ENCODE measurements at places on chromosomes 3 and 15.

- H3K4me1 ChIP-seq = no peaks in the 10 kb centered on the region
- H3K4me3 ChIP-seq = no peak overlapping the region
- no peak for DNase-seq
- H3K27ac ChIP-seq = no peak overlapping the region
- H3K36me3 ChIP-seq = no peaks in the 10 kb centered on the region
Measured at GRCh38 chr15:74304431-74304830, 63.0 kb downstream of the CYP11A1 start.

- DNase-seq = no peak
- H3K4me1 ChIP-seq = peaks cover 4% of the 10 kb centered on the region
- H3K27me3 ChIP-seq = no peaks in the 10 kb centered on the region
- H3K4me3 ChIP-seq = peak overlapping the region; percentile 87
Measured at GRCh38 chr15:63834500-63835210, 907 bp upstream of the HERC1 start.

DNA sequence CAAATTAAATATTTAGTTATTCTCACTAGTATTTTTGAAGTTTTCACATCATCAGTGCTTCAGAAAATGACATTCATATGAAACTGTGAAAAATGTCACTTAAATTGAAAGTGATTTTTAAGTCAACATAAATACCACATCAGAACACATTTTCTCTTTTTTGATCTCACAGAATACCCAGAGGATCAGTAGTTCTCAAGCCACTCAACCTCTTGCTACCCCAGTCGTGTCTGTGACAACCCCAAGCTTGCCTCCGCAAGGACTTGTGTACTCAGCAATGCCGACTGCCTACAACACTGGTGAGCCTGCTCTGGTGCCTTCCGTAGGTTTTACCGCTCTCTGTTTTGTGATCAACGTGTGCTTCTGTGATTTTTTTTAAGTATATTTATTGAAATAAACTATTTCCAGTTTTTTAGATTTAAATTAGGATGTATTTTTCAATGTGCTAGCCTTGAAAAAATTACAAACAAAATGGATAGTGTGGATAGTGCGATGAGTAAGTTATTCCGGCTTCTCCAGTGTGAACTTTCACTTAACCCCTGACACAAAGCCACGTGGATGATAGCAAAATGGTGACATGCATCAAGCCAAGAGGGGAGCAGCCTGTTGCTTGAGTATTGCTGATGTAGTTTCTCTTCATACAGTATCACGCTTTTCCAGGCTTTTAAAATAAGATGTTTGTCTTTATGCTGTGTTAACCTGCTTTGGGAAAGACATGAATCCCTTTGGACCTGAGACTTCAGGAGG, 26.5 kb downstream of the LYSMD4 start:
- no peaks in the 10 kb centered on the region for H3K27me3 ChIP-seq
- H3K4me1 ChIP-seq = peaks cover 4% of the 10 kb centered on the region
- H3K27ac ChIP-seq = no peak overlapping the region
- DNase-seq = no peak
- H3K4me3 ChIP-seq = no peak overlapping the region

DNA sequence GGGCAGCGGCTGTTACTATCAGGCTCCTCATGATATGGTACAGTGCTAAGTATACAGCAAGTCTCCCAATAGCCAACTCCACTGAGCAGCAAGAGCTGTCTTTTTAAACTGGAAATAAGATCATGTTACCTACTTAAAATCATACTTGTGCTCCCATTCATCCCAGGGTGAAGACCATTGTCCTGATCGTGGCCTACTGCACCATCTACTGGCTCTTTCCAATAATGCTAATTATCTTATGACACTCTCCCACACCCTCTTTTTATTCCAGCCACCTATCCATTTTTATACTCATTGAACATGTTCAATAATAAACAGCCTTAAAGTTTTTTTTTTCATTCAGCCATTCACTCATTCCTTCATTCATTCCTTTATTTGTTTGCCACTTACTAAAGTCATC, 117.7 kb downstream of the GBE1 start:
- no peak overlapping the region for H3K4me3 ChIP-seq
- H3K27ac ChIP-seq = no peak overlapping the region
- no peak for DNase-seq
- H3K4me1 ChIP-seq = no peaks in the 10 kb centered on the region
- no peaks in the 10 kb centered on the region for H3K36me3 ChIP-seq

- no peak overlapping the region for H3K4me3 ChIP-seq
- no peaks in the 10 kb centered on the region for H3K36me3 ChIP-seq
- DNase-seq = no peak
- H3K27me3 ChIP-seq = no peaks in the 10 kb centered on the region
Measured at GRCh38 chr3:71733319-71733718, 8.1 kb upstream of the EIF4E3 start.
